Activated CD4-positive, alpha-beta T cell treated with anti-CD3 and anti-CD28 coated beads for 1 hour (primary cell): ENCODE measurements at places on chromosomes 5 and 9.

- DNase-seq = no peak
Observed at GRCh38 chr5:16346380-16346779, 119.2 kb downstream of the ZNF622 start.

DNA sequence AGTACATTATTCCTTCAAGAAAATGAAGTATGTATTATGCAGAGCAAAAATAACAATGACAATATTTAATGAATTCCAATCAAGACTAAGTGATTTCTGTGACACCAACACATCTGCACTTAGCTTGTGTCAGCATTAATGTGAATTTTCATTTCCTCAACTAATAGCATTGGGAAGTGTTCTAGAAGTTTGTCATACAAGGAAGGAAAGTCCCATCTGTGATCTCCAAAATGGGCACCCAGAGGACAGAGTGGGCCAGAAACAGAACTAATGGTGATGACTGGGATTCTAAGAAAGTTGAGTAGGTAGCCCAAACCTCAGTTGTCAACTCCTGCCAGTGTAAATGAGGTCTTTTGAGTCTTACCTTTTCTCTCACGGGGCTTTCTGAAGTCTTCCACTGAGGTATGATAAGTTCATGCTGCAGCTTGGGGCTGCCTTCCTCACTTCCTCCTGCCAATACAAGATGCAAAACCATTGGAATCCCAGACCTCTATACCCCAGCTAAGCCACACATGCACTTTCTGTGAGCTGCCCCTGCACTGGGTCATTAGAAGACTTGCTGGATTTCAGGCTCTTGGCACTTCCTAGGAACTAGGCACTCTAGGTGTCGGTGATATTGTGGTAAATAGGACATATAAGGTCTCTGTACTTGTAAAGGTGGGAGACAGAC, 4.9 kb downstream of the ADAM19 start:
- no peak for DNase-seq

GRCh38 chr5:28390341-28390740, 1352.0 kb upstream of the CDH9 start:
- DNase-seq = no peak

- no peak for DNase-seq
Observed at GRCh38 chr5:62732677-62733121, 154.1 kb downstream of the LRRC70 start.

DNA sequence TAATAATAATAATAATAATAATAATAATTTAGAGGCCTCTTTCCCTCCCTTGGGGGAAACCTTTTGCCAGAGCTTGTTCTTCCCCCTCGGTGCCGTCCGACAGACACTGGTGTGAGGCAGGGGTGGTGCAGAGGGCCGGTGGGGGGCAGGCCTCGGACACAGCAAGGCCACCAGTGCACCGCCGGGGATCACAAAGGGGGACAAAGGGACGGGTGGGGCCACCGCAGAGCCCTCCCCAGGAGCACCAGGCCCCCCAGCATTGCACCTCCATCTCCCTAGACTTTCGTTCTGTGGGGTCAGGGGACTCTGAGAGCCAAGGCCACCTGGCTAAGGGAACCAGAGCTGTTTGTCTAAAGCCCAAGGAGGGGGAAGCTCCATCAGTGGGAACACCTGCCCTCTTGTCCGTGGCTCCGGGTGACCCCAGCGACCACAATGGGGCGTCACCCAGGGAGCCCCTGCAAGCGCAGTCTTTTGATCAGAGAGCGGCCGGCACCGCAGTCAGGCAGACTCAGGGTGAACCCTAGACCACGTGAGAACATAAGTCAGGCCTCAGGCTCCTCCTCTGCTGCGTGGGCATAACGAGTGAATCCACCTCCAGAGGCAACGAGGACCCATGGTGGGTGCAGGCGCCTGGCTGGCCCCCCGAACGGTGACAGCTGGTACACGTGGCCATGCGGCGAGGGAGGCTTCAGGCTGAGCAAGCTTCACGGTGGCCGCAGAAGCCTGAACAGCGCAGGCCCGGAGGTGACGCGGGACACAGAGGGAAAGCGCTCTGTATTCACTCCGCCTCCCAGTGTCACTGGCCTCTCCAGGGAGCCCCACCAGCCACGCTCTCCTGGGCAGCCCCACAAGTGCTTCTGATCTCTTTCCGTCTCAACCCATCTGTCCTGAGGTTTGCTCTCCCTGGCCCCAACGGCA, 12.0 kb upstream of the QSOX2 start:
- no peak for DNase-seq

- DNase-seq = no peak
Observed at GRCh38 chr9:126799034-126799433, 5.8 kb upstream of the ZBTB43 start.

DNA sequence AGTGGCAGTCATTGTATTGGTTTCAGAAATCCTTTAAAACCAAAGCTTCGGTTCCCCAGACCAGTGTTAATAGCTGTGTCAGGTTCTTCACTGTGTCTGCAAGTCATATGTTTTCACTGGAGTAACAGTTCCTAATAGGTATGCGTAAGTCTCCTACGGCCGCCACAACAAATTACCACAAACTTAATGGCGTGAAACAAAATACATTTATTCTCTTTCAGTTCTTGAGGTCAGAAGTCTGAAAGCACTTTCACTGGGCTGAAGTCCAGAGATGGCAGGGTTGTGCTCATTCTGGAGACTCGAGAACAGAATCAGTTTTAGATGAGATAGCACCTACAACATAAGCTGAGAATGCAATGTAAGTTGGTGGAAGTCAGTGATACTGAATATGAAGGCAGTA, 556.2 kb downstream of the TLE4 start:
- DNase-seq = no peak

GRCh38 chr9:132840980-132841379, 37.1 kb downstream of the AK8 start:
- no peak for DNase-seq

GRCh38 chr5:8848366-8848765, 697.5 kb downstream of the SEMA5A start:
- DNase-seq = no peak

- no peak for DNase-seq
Observed at GRCh38 chr5:117084067-117084466, 509.4 kb upstream of the SEMA6A start.

GRCh38 chr5:133754575-133755169, 142.3 kb upstream of the FSTL4 start:
- no peak for DNase-seq

DNA sequence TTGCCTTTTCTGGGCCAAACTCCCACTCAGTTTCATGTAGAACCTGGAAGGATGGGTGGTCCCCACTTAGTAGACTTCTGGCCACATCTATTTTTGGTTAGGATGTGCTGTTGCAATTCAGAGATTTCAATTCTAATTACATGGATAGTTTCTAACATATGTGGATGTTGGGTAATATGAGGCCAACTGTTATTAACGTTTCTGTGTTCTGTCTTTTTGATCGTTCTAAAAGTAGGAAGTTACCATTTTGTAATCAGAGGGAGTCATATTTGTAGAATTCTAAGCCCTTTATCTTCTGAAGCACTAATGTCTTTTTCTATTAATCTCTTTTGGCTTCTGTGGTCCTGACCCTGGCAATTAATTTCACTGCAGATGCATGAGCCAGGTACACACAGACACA, 141.6 kb upstream of the SPEF2 start:
- DNase-seq = no peak

- no peak for DNase-seq
Observed at GRCh38 chr9:84671586-84672521, 2.3 kb downstream of the NTRK2 start.

- DNase-seq = peak; percentile 14
Observed at GRCh38 chr9:92763721-92764380, 782 bp downstream of the BICD2 start.

DNA sequence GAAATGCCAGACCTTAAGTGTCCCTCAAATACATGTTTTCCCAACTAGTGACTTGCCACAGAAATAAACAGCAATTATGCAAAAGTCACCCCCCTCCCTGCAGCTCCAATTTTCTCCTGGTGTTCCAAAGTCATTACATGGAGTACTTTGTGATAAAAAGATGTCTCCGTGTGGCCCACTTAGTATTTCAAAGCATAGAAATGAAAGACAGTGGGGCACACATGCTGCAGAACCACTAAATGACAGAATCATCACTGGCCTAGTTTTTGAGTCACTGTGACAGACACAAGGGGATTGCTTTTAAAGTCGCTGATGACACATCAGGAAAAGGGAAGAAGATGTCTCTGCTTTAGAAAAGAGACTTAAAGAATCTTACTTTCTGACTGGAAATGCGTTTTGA, 323.4 kb downstream of the PSAT1 start:
- DNase-seq = no peak

GRCh38 chr5:93289942-93290341, 291.1 kb downstream of the NR2F1-AS1 start:
- DNase-seq = no peak

DNA sequence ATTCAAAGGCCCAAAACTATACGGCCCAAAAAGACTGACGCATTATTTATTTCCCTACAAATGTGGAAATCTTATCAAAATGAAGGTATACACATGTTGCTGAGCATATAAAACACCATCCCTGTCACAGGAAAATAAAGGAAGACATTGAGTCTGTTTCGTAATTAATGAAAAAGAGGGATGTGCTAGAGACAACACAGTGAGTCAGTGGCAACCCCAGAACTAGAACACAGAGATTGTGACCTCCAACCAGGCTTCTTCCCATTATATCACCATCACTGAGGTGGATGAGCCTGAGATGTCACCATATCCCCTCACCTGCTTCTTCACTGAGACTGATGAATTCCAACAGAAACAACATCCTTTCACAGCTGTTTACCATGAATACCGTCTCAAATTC, 3.8 kb downstream of the NDUFA8 start:
- no peak for DNase-seq

DNA sequence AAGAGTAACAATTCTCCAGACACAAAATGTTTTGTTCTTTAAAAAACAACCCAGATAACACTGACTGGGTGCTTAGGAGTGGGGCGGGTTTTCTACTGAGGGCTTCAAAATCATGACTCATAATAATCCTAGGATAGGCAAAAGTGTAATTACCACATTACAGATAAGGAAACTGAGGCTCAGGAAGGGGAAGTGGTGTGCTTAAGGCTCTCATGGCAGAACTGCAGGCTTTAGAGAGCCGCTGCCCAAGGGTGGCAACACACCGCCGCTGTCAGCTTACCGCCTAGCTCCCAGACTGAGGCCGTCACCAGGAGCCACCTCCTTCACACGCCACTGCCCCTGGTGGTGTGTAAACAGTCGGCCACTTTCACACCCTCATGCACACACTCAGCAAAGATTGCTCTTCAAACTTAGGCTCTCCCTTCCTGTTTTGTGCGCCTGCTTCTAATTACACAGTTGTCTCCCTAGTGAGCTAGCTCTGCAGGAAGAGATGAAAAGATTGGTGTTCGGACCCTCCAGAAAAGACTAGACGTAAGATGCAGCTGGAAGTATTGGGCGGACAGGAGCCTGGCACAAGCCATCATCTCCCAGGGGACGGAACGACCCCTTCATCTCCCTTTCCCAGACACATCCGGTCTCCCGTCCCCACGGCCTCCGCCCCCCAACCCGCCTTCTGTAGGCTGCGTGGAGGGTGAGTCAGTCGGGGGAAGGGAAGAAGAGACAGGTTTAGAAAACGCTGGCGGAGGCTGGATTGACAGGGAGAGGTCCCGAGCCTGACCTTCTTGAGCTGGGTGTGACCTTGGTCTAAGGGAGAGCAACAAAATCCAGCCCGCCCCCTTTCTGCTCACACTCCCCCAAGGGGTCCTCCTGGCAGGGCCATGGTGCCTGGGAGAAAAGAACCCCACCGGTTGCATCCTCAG, 162.7 kb downstream of the SYK start:
- no peak for DNase-seq

DNA sequence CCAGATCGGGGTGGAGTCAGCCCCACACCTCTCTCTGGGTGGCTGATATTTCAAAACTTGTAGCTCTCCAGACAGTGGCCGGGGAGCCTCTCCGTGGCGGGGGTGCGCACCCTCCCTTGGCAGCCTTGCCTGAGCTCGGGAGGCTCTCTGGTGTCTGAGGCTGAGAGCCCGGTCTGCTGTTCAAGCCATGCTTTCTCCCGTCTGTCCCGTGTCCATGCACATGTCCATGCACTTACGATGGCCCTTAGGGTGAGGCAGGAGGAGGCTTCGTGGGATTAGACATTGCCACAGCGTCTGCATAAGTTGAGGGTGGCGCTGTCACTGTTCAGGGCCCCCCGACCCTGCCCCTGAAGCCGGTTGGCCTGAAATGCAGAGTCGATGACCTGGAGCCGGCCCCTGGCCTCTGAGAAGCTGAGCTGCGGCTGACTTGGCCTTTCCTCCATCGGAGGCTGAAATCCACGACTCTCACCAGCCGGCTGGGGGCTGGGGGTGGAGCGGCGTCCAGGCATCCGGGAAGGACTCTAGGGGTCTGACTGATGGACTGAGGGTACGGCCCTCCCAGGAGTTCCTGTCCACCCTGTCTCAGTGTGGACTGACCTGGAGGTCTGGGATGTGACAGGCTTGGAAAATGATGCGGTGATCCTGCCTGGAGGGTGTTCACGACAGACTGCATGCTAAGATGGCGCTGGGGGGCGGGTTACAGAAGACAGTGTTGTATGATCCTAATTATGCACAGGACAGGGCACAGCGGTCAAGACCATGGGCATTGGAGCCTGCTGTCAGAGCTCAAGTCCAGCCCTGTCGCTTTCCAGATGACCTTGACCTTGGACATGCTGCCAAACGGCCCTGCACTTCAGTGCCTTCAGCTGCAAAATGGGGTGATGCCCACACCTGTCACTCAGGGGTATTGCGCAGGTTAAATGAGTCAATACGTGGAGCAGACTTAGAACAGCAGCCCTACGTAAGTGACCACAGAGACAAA, 18.3 kb upstream of the SLC2A6 start:
- no peak for DNase-seq

DNA sequence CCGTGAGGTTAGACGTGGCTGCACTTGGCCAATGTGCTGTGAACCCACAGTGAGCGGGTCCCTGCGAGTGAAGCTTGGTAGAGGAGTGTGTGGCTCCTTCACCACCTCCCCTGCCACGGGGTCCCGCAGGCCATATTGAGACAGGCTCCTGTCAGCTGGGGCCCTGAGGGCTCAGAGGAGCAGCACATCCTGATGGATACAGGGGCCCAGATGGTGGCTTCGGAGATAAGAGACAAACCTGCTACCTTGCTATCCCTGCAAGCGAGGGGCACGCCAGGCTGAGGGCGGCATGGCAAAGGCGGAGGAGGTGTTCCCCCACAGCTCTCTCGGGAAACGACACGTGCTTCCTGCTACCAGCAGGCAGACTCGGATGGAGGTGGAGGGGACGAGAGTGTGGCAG, 33.1 kb downstream of the SLC6A3 start:
- no peak for DNase-seq

DNA sequence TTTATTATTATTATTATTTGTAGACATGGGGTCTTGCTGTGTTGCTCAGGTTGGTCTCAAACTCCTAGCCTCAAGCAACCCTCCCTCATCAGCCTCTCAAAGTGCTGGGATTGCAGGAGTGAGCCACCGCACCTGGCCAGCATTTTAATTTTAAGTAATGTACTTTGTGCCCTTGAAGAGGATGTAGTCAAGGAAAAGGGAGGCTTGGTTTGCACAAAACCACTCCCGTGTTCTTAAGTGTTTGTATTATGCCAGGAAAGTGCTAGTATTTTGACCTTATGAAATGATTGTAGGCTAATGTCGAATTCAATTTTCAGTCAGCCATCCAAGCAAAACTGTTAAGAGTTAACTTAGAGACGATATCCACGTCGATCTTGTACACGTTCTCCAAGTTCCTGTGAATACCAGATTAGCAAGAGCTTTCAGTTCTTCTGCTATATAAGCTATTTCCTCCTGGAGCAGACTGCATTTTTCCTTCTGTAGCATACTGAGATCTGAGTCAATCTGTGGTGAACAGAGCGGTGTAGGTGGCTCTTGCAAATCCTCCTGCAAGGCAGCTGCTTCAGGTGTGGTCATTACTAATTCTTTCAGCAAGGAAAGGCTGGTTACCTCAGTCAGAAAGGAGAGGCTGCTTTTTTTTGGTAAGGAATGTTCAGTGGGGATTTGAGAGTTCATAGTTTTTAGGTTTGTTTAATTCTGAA, 23.7 kb downstream of the CCDC171 start:
- DNase-seq = no peak
